ENCODE measurements at places on chromosomes 16 and 17.

- DNase-seq = no peak
Observed at GRCh38 chr17:29949696-29950095, 8.3 kb downstream of the EFCAB5 start.

- DNase-seq = no peak
Observed at GRCh38 chr16:4684058-4684715, 9.2 kb upstream of the NUDT16L1 start.

DNA sequence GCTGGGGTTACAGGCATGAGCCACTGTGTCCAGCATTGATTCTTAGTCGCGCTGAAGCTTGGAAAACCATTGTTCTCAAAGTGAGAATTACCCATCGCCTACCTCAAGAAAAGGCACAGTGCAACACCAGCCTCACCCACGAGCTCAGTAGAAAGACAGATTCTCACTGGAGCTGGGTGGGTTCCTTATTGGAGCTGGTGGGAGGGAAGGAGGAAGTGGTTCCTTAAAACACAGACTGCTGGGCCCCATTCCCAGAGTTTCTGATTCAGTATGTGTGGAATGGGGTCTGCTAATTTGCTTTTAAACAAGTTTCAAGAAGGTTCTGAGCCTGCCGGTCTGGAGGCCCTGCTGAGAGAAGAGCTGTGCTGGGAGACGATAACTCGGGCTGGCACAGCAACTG lies 264.7 kb downstream of the ENGASE start:
- DNase-seq = no peak

DNA sequence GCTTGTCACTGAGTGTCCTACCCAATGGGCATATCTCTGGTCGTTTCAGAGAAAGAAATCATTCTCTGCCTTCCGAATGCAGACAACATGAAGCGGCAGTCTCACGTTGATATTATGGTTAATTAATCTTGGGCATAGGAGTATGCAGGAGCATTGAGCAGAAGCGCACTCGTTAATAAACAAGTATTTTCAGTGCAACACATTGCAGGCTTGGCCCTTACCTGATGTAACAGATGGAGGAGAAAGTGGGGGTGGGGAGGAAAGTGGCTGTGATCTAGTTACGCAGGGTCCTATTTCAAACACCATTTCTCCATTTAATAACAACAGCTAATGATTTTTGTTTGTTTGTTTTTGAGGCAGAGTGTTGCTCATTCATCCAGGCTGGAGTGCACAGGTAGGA lies 414.0 kb upstream of the RBFOX1 start:
- no peak for DNase-seq

DNA sequence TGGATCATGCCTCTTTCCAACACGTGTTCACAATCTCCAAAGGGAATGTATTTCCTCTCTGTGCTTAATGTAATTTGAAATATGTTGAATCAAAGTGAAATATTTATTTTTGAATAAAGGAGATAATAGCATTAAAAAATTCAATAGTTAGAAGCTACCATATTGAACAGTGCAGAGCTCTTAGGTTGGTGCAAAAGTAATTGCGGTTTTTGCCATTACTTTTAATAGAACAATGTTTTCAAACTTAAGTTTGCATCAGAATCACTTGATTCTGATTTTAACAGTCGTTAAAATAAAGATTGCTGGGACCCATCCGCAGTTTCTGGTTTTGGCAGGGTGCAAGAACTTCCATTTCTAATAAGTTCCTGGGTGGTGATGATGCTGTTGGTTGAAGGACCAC lies 10.0 kb upstream of the MEIOC start:
- DNase-seq = no peak

DNA sequence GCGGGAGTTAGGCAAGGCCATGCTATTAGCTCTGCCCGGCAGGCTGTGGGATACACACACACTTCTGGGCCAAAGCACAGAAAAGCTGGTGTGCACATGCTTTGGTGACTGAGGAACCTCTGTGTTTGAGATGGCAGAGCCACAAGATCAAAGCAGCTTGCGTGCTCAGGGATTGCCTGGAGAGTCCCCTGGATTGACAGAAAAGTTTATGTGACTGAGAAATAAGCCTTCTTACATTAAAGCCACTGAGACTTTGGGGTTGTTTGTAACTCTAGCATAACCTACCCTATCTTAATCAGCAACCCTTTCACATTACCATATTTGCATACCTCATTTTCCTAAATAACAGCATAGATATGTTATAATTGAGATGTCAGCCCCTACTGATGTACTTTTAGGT lies 69.3 kb downstream of the MYO1D start:
- no peak for DNase-seq

GRCh38 chr17:66747578-66748275 lies 87.2 kb upstream of the CACNG5 start:
- no peak for DNase-seq

DNA sequence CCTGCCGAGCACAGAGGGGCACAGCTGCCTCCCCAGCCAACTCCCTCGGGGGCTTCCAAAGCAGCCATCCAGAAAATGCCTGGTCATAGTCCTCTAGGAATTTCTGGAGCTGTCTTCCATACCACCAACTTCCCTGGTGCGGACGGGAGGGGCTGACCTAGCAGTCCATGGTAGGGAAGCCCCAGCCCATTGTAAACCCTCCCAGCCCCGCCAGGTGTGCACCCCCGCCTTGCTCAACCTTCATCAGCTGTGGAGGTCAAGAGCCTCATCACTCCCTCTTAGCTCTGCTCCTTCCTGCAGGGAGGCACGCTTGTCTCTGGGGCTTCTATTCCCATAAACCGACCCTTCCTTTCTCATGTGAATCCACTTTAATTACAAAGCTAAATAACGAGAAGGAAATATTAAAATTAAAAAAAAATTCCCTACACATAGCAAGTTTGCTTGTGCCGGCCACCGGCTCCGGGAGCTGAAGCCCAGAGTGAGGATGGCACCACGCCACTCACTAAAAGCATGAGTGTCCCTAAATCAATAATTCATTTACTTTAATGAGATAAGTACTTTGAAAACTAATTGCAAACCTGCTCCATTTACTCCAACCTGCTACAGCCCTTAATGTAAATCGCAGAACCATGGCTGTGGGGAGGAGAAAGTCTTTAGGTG lies 181.4 kb downstream of the ENGASE start:
- DNase-seq = no peak

GRCh38 chr17:48100591-48101011 lies 677 bp downstream of the CBX1 start:
- DNase-seq = no peak

- no peak for DNase-seq
Observed at GRCh38 chr17:36153895-36154610, 22.4 kb downstream of the TBC1D3B start.

GRCh38 chr16:31242206-31242605 lies 17.6 kb upstream of the ITGAM start:
- no peak for DNase-seq

GRCh38 chr16:24349320-24349719 lies 93.2 kb downstream of the CACNG3 start:
- no peak for DNase-seq

- no peak for DNase-seq
Observed at GRCh38 chr17:3935140-3935542, 18.9 kb upstream of the P2RX1 start.

DNA sequence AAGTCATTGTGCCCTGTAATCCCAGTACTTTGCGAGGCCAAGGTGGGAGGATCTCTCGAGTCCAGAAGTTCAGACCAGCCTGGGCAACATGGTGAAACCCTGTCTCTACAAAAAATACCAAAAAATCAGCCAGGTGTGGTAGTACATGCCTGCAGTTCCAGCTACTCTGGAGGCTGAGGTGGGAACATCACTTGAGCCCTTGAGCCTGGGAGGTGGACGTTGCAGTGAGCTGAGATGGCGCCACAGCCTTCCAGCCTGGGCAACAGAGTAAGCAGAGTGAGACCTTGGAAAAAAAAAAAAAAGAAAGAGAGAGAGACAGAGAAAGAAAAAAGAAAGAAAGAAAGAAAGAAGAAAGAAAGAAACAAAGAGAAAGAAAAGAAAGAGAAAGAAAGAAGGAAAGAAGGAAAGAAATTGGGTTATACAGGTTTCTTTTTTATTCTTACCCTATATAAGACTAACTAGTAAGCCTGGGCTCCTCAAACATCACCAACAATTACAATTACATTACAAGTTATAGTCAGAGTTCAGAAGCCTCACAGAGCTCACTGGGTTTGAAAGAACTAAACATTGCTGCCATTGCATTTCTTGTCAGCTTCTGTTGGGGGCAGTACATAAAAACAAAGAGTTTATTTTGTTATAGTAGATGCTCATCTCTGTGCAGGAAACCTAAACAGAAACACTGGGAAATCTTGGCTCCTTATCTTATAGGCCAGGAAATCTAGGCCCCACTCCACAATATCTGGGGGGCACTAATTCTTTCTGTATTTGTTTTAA lies 6.7 kb upstream of the ABCA9 start:
- no peak for DNase-seq

GRCh38 chr16:52440248-52440647 lies 106.7 kb downstream of the TOX3 start:
- no peak for DNase-seq

GRCh38 chr17:4397840-4398239 lies 31.4 kb upstream of the UBE2G1 start:
- no peak for DNase-seq

DNA sequence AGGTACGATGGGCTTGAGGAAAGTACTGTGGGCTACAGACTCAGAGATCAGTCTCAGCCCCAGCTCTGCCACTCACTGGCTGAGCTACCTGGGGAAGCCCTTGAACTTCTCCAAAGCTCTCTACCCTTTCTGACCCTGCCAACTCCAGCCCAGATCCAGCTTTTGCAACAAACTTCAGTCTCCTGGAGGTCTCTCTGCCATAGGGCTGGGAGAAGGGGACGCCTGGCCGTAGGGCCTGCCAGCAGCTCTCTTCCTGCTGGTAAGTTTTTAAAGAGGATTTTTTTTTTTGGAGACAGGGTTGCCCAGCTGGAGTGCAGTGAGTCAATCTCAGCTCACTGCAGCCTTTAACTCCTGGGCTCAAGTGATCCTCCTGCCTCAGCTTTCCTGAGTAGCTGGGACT lies 11.5 kb downstream of the INPP5K start:
- DNase-seq = no peak

DNA sequence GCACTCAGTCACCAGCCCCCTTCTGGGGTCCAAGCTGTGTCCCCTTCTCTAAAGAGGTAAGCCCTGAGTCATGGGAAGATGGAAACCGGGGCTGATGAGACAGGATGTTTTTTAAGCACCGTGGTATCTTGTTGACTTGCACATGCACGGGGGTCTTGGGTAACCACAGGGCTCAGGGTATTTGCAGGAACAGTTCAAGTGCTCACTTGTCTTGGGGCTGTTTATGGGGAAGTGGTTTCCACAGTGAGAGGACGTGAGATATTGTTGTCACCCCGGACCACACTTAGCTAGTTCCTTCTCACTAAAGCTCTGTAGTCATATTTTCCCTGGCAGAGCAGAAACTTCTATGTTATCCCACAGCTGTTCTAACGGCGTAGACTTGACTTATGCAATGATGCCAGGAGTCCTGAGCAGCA lies 7.7 kb downstream of the CCL3L1 start:
- no peak for DNase-seq

- DNase-seq = no peak
Observed at GRCh38 chr16:69941251-69942098, 9.7 kb upstream of the CLEC18A start.

DNA sequence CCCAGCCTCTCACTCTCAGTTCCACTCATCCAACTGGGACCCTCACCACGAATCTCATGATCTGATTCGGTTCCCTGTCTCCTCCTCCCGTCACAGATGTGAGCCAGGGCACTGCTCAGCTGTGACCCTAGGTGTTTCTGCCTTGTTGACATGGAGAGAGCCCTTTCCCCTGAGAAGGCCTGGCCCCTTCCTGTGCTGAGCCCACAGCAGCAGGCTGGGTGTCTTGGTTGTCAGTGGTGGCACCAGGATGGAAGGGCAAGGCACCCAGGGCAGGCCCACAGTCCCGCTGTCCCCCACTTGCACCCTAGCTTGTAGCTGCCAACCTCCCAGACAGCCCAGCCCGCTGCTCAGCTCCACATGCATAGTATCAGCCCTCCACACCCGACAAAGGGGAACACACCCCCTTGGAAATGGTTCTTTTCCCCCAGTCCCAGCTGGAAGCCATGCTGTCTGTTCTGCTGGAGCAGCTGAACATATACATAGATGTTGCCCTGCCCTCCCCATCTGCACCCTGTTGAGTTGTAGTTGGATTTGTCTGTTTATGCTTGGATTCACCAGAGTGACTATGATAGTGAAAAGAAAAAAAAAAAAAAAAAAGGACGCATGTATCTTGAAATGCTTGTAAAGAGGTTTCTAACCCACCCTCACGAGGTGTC lies 26.6 kb downstream of the STH start:
- no peak for DNase-seq

- no peak for DNase-seq
Observed at GRCh38 chr17:32266389-32267301, 1.0 kb downstream of the RHBDL3 start.

- DNase-seq = no peak
Observed at GRCh38 chr17:35368081-35368830, 5.2 kb downstream of the SLFN11 start.

DNA sequence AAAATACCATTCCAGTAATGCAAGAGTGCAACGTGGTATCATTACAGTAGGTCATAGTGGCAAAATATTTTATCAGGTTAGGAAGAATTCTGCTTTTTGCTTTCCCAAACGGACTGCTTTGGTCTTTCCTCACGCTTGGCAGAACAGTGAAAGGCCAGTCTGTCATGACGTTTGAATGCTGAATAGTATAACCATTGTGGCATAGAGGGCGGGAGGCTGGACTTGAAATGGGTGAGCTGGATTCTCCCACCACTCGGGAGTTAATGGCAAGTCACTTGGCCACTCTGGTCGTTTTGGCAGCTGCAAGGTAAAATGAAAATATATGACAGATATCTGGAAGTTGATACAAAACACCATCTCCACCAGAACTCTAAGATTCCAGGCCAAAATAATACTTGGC lies 391.2 kb downstream of the MAF start:
- no peak for DNase-seq

- DNase-seq = no peak
Observed at GRCh38 chr17:20184977-20185619, 175.9 kb downstream of the SPECC1 start.

DNA sequence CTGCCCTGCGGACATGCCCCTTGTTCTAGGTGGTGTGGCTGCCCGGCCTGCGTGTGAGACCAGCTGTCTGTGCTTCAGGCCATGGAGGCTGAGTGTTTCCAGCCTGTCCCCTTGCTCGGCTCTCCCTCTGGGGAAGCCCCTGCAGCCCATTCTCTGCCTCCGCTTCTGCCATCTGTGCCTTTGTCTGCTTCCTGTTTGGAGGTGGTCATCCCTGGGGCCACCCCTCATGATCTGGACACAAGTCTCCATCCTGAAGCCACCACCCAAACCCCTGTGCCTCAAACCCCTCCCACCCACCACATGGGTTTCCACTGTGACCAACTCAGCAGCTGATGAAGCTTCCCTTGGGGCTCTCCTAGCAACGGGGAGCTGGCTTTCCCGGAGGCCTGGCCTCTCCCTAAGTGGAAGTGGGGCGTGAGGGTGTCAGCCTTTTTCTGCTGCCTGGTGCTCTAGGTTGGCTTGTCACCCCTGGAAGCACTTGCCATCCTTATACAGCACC lies 184.9 kb downstream of the SEC14L1 start:
- DNase-seq = no peak

DNA sequence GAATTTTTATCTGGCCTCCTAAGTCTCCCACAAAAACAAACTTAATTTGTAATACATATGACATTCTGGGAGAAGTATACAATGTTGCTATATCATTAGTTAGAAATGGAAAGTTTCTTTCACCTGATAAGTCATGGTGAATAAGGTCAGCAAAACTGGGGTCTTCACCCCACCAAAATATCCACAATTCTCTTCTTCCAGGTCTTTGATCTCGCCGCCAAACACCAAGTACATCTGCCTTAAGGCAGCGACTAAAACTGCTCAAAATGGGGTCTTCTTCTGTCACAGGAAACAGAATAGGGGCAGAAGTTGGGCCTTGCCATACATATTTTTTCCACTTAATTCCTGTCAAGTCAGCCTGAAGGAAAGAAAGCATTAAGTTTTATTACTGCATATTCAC lies 2.1 kb downstream of the MED13 start:
- DNase-seq = no peak

Data from stimulated activated CD4-positive, alpha-beta T cell treated with anti-CD3 and anti-CD28 coated beads, TNF-alpha, amount 100 ng/mL, for 1 hour (primary cell).